ENCODE measurements at places on chromosomes 11 and 22.

GRCh38 chr11:88814076-88814475, 251.7 kb downstream of the GRM5 start:
- no peak for DNase-seq

DNA sequence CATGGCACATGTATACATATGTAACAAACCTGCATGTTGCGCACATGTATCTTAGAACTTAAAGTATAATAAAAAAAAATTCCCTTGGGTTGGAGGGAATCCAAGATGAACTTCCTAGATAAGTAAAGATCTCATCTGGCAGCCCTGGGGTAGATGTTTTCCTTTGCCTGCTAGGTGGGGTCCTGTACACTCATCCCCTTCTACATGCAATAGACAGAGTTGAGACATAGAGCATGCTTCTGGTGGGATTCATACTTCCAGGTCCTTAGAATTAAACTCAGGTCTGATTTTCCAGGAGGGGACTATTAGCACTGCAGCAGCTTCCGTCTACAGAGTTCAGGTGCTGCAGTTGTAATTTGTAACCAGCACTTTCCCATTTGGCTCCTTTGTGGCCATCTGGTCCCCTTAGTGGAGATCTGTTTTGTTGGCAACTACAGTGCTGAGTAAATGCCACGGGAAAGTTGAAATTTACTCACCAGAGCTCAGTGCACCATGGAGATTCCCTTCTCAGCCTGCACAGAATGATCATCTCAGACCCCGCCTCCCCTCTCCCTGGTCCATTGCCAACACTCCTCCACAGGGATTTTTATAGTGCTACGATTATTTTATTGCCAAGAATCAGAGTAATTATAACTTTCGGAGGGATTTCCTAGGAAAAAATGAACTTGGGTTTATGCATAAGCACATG, 220.1 kb upstream of the E2F8 start:
- no peak for DNase-seq

DNA sequence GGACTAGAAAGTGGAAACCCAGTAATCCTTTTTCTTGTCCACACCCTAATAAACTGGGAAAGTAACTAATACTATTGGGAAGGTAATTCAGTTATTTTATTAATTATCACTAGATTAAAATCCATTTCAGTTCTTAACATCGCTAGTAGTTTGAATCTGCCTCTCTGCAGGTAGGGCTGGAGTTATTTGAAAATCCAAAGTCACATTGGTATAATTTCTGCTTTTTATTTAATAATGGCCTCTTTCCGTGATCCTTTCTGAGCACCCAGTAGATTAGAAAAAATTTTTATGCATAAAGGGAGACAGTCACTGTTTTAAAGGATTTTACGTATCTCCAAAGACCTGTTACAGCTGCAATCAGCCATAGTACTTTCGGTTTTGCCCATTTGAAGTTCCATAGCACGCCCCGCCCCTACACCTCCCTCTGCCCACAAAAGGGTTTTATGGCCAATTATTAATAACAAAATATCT, 605 bp upstream of the COPB1 start:
- no peak for DNase-seq

DNA sequence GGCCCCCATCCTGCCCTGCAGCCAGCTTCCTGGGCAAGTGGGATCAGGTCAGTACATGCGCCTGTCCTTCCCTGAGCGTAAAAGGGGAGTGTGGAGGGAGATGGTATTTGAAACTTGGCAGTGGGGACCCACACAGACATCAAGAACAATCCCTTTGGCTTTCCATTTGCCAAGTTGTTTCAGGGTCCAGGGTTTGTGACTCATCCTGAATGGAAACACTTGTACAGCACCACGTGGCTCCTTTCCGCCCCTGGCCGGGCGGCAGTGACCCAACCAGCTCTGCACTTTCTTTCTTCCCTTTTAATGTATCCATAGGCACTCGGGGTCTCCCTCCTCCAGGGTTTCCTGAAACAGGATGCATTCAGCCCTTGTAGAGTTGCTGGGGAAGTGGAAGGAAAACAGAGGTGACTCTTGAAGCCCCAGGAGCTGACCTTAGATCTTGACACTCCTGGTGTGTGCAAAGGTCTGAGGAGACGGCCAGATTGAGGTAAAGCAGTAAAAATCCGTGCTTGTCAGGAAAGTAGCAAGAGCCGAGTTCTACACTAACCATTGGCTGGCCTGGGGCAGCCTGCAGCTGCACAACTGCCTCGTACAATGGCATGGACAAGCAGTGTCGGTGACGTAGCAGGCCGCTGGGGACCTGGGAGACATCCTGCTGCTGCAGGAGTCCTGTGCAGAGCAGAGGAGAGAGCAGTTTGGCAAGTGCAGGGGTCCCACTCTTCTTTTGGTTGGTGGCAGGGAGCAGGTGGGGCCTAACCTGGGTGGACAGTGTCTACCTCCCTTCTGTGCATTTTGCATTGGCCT, 189.8 kb downstream of the SNX19 start:
- DNase-seq, result no peak

DNA sequence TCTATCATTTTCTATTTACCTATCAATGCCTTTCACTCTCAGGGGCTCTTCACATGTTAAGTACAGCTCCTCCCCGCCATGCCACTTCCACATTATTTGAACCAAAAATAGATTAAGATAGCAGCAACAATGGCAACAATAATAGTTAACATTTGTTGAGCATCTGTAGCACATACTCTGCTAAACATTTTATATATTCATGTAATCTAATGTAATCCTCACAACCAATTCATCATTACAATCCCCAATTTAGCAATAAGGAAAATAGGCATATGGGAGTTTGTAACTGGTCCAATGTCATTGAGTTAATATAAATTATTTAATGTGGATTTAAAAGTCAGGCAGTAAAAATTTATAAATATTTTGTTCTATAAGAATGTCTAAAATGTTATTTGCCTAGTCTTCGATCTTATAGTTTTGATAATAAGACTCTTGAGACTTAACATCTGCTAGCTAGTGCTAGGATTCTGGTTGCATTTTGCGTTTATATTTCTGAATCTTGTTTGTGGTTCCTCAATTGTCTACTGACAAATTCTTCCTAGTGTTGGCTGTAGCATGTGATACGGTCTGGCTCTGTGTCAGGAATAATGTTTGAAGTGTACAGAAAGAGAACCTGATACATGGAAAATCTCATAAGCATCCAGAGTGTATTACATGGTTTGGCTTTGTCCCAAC, 621.5 kb upstream of the LUZP2 start:
- no peak for DNase-seq

- DNase-seq, result no peak
Observed at GRCh38 chr11:93020248-93021046, 51.0 kb downstream of the MTNR1B start.

DNA sequence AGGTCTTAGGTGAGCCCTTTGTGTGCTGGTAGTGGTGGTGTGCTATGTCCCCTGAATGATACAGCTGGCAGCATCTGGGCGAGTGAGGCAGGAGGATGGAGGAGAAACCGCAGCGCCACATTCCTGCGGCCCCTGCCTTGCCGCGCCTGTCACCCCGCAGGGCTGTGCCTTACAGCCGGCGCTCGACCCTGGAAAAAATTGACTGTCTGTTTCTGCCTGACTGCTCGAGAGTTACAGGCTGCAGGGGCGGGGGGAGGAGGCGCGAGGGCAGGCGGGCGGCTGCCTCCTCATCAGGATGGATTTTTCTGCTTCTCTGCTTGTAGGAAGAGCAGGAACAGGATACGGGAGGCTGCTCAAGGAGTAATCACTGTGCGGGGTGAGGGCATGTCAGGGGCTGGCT, 443.4 kb downstream of the MIAT start:
- no peak for DNase-seq

GRCh38 chr22:23234409-23235161, 54.3 kb downstream of the BCR start:
- DNase-seq, result no peak

- DNase-seq, result peak; percentile 72
Observed at GRCh38 chr11:65856689-65857499, 1.1 kb downstream of the CFL1 start.

DNA sequence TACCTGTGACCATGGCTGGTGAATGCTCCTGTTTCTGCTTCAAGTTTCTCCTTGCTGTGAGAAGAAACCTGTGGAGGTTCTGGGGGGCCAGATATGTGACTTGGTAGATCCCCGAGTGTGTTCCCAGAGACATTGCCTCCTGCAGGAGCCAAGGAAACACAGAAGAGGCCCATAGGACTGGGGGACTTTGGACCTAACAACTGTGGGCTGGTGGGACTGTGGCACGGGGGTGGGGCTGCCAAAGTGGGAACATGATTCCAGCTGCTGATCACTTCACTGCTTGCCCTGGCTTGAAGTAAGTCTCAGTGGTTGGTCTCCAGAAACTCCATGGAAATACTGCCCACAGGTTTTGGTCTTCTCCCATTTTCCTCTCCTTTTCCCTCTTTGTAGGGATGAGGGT, 4.1 kb upstream of the NR1H3 start:
- no peak for DNase-seq

- no peak for DNase-seq
Observed at GRCh38 chr11:64605656-64606585, 14.9 kb downstream of the SLC22A12 start.

DNA sequence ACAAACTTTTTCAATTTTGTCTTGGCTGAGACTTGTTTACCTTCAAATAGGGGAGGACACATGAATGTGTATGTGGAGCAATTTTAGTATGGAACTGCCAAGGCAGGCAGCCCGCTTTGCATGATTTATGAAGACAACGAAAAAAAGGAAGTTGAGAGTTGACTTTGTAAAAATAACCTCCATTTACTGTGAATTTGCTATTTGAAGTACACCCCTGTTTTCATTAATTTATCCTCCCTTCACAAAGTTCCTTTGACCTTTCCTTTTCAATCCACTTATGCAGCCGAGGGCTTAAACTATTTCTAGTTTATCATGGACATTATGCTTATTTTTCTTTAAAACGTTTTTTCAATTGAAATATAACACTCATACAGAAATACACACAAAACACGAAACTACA, 369.6 kb upstream of the CADM1 start:
- no peak for DNase-seq

Data from stimulated activated CD8-positive, alpha-beta memory T cell treated with anti-CD3 and anti-CD28 coated beads, Interleukin-7, amount 100 ng/mL, for 1 hour (primary cell).